NT2/D1 (cell line): ENCODE measurements at places on chromosomes 12 and 14.

- no peak for DNase-seq
Observed at GRCh38 chr14:34750670-34751069, 36.3 kb upstream of the CFL2 start.

- no peak for DNase-seq
Observed at GRCh38 chr12:119621878-119622277, 28.3 kb downstream of the TMEM233 start.

- DNase-seq: no peak
Observed at GRCh38 chr14:74248017-74248416, 8.8 kb downstream of the VSX2 start.

DNA sequence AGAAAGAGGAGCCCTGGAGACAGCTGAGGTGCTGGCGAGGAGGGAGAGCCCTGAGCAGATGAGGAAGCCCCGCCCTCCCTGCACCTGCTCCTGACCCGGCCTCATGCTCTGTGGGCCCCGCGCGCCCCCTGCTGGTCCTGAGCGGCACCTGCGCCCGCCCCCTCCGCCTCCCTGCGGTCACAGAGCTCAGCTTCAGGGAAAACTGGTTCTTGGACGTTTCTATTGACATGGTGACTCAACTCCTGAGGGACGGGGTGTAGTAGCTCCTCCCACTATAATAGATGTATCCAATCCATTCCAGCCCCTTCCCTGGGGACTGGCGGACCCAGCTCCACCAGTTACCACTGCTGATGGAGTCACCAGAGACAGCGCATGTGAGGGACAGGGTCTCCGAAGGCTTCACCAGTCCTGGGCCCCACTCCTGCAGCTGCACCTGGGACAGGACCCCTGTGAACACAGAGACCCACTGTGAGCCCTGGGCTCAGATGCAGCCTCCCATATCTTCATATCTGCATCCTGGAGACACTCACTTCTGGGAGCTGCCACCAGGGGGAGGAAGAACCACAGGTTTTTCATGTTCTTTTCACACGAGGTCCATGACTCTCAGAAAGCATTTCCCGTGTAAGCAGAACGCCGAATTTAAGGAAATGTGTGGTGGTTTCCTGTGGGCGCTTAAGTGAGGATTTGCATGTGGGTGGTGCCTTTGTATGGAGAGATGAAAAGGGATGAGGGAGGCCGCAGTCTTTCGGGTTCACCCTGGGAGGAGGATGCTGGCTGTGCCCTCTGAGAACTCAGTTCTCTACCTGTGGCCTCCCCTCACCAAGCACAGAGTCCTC, 1346.4 kb downstream of the TMEM121 start:
- DNase-seq: no peak

GRCh38 chr12:4120316-4120917, 153.1 kb upstream of the CCND2 start:
- DNase-seq: no peak

- no peak for DNase-seq
Observed at GRCh38 chr14:47120645-47121044, 469.1 kb upstream of the RPL10L start.

GRCh38 chr12:51822956-51823355, 25.6 kb downstream of the FIGNL2 start:
- no peak for DNase-seq
